Activated naive CD8-positive, alpha-beta T cell treated with anti-CD3 and anti-CD28 coated beads for 36 hours (primary cell): ENCODE measurements at places on chromosomes 1 and 21.

GRCh38 chr1:95096218-95096841, 20.8 kb upstream of the TLCD4 start:
- DNase-seq = no peak

DNA sequence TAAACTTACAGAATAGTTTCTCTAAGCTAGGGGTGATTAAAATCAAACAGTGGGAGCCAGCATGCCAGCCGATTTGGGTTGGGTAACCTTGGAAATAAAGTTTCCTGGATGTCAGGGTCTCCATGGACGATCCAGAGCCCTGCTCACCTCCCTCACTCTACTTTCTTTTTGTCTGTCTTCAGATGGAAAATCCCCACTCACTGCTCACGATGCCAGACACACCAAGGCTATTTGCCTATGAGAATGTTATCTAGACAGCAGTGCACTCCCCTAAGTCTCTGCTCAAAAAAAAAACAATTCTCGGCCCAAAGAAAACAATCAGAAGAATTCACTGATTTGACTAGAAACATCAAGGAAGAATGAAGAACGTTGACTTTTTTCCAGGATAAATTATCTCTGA, 13.9 kb downstream of the SLAMF7 start:
- DNase-seq = no peak

DNA sequence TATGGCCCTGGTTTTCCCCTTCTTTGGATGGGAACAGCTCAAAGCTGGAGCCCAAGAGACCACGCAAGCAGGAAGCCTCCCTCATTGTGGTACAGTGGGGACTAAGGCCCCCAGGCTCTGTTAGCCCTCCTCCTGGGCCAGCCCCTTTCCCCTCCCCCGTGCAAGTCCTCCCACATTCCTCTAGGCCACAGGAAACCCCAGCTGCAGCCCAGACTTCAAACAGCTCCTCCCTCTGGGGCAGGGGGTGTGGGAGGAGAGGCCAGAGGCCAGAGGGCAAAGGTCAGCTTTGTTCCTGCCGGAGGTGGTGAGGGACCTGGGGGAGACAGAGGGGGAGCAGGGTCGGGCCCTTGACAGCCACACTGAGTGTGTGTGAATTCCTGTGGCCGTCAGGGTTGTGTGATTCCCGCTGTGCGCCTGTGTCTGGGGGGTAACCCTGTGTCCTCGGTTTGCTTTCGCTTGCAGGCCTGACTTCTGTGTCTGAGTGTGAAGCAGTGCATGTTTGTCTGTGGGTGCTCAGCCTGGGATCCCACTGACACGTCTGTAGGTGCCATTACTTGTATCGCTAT, 3.4 kb upstream of the AHDC1 start:
- DNase-seq = no peak

DNA sequence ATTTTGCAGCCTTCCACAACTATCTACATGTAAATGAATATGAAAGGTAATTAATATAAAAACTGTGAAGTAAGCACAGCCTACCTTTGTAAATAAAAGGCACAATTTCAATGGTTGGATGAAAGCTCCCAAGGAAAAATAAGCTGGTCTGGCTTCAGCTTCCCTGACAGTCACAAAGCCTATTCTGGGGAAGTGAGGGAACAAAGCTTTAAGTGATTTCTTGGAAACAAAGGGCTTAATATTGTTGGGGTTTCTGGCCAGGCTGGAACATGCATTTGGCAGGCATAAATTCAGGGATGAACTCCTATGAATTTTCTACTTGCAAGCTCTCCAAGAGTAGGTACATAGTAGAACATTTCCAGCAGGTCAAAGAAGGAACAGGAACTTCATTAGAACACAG, 17.3 kb downstream of the BCAS2 start:
- no peak for DNase-seq

DNA sequence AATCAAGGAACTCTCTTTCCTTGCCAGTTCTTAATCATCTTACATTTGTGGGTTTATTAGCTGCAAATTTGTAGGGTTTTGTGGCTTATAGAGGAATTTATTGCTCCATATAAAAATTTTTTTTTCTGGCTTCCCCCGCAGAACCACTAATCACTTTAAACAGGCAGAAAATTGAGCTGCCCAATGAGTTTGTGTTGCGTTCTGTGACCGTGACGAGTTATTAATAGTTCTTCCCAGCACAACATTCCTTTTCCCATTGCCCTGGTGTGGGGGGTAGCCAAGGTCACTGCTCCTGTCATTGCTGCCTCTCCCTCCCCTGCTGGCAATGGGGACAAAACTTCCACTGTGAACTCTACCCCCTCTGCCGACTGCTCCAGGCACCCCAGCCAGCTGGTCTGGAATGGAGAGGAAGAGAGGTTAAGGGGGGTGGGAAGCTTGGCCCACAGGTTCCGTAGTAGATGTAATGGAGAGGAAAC, 55.1 kb downstream of the UBE2T start:
- DNase-seq = no peak

GRCh38 chr1:40395190-40396175, 22.0 kb downstream of the SMAP2 start:
- DNase-seq = no peak

- no peak for DNase-seq
Observed at GRCh38 chr1:42114229-42114628, 39.0 kb upstream of the GUCA2B start.
